ENCODE measurements at places on chromosomes 6 and 20. TPM values are rescaled to one million over a fixed set of nuclear protein-coding genes. Genes with fewer than 3 reads are reported as not detected.

DNA sequence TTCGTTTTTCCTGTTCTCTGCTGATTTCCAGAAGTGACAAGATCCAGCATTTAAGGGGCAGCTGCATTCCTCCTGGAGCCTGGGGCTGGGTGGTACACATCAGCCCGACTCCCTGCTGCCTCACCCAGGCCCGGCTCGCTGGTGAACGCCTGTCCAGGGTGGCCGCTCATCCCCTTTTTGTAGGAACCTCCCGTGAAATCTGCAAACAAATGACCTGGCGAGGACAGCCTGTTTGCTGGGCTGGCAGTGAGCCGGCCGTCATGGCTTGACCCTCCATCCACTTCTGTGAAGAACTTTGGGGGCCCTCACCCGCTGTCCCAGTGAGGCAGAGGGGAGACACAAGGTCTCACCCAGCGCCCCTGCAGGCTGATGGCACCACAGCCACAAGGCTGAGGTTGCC, 39.0 kb downstream of the PYGB start:
- no peak for DNase-seq

DNA sequence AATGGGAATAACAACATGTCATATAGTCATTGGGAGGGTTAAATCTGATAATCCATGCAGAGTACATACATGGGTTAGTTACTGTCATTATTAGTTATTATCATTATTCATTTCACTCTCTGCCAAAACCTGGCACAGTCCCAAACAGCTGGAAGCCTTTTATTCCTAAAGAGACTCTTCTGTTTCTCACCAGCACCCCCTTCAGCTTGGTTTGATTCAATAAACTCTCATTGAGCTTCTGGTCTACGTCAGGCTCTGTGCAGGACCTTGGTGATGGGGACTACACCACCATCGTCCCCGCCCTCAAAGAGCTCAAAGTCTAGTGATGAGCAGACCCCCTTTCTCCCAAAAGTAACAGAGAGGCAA, 2.3 kb downstream of the KCNK15 start:
- DNase-seq: no peak

DNA sequence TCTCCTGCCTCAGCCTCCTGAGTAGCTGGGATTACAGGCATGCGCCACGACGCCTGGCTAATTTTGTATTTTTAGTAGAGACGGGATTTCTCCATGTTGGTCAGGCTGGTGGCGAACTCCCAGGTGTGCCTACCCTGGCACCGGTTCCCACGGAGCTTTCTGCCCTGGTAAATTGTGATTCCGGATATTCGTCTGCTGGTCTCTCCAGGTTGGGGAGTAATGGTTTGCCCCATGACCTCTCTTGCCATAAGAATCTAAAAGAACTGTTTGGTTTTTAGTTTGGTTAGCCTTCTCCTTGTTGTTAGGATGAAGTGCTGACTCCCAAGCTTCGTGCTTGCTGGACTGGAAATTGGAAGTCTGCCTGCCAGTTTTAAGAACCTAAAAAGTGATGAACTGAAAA, 223.8 kb downstream of the BCAS1 start:
- no peak for DNase-seq

DNA sequence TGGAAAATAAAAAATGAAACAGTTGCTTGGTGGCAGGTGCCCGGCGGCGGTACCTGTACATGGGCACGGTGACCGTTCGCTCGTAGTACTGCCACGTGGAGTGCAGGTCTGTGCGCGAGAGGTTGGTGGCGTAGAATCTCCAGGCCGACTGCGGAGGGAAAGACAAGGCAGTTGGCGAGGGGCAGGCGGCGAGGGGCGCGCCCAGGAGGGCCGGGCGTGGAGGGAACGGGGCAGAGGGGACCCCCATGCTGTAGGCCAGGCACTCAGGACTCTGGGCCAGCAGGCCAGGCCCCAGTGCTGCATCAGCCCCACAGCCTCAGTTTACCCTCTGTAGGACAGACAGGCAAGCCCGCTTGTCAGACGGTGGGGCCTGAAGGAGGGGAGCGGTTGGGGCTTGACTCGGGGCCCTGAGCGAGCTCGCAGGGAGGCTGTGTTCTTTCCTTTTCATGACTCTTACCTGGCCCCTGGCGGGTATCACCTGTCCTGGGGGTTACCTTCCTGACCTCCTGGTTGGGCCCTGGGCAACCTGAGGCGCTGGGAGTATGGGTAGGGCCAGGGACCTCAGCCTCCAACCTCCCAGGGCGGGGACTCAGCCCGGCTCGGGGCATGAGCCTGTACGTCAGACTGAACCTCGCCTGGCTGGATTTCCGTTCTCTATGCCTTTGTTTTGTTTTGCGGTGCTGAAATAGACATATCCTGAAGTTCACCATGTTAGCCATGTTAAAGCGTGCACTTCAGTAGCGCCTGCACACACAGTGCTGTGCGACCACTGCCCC, 38.5 kb downstream of the KCNQ2 start:
- DNase-seq: no peak

DNA sequence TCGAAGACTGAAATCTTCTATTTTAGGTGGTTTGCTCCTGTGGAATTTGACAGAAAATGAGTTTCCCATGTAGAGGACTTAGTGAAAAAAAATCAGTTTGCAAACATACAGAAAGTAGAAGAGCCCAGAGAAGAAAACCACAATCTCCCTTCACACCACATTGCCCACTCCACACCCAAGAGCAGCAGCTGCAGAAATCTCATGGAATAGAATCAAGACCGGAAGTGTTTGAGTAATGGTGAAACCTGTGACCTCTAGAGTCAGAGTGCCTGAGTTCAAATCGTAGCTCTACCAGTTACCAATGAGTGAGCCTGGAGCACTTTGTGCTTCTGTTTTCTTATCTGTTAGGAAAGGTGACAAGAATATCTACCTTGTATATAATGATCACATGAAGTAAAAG, 4.6 kb downstream of the SIRPG start:
- DNase-seq: no peak

GRCh38 chr6:97963193-97963592, 680.2 kb upstream of the MMS22L start:
- DNase-seq: peak; percentile 63

DNA sequence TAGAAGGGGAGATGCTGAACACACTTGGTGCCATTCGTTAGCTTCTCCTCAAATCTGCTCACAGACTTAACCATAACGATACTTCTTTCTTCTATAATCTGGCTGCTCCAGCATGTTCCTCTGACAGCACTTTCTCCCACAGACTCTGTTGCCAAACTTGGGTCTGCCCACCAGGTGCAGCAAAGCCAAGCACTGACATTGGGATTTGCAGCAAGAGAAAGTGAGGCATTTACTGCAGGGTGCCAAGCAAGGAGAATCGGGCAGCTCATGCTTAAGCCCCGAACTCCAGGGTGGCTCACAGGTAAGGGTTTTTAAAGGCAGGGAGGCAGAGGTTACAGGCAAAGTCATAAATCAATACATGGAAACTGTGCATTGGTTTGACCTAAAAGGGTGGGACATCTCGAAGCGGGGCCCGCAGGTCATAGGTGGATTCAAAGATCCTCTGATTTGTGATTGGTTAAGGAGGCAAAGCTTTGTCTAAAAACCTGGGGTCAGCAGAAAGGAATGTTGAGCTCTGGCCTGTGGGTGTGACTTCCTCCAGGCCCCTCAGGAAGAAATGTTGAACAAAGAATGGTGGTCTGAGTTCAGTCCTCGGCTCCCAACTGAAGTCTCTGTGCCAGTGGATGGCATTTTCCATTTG, 25.1 kb upstream of the PNPLA1 start:
- no peak for DNase-seq

DNA sequence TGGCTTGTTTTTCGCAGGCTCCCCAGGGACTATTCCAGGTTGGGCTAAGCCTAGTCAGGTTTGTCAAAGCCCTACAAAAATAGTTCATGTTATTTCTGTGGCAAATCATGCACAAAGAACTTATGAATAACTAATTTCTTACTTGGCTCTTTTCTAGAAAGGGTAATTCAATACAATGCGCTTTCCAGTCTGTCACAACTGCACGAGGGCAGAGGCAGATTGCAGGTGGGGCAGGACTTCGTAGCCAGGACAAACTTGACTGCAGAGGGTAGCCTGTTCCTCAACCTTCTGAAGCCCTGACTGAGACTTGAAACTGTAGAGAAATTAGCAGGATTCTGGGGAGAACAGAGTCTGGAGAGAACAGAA, 253.5 kb downstream of the QKI start:
- DNase-seq: no peak

DNA sequence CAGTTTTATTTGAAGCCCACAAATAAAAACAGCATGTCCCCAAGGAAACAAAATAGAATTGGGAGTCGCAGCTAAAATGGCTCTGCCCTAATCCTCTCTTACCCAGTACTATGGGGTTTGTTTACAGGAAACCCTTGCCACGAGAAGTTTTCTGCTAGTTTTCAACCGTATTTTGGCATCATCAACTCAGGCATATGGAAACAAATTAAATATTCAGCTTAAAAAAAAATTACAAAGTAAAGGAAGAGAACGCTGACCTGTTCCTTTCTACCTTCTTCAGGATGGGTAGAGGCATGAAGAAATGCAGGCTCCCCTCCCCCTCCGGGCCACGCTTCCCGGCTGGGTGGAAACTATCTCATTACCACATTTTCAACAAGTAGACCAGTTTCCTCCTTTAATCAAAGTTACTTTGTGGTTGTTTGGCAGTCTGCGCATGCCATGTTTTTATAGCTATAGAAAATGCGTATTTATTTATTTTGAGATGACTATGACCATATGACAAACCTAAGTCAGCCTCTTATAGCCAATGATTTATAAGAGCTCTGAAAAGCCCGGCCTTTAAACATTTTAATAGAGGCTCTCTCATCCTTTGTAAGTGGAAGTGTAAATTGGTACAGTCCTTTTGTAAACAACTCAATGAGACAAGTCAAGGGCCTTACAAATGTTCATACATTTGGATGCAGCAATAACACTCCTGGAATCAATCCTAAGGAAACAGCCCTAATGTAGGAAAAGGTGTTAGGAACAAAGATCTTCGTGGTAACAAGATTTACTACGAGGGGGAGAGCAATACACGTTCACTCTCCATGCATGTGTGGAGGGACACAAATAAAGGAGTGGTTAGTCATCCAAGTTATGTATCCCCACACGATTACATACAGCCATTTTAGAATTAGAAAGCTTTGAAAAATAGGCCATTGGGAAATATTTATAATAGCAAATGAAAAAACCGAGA, 16.1 kb upstream of the ZNF217 start:
- DNase-seq: peak; percentile 61

DNA sequence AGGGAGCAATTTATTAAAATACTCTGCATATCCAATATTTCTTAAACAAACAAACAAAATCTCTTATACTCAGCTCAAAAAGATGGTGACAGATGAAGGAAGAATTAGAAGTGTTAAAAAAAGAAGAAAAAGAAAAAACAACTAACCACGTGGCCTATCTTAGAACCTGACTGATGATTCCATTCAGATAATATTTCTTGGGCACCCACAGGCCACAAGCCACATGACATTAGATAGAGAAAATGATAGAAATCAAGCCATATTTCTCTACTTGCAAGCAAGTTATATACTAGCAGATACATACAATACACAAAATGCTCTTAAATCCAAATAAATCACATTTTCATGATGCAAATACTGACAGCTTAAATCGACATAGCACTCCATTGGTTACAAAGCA, 14.5 kb upstream of the RAMACL start:
- DNase-seq: no peak

DNA sequence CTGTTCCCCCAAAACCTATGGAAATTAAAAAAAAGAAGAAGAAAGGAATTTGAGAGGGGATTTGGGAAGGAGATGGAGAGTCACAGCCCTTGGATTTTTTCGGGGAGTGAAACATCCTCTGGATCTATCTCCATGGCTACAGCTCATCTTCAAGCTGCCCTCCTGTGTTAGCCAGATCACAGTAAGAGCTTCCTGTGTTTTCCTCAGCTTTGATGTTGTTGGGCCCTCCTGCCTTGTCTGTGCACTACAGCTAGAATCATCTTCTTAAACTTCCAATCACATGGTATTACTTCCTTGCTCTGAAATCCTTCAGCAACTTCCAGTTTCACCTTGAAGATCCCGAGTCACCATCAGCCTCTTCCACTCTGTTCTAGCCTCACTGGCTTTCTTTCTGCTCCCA, 207.8 kb upstream of the ZFP64 start:
- no peak for DNase-seq

Gene SLC17A2
- total RNA-seq: not detected

Gene GDAP1L1
- not detected for total RNA-seq

Gene DYNLT2
- total RNA-seq: 1.1 TPM

Gene FAM210B
- total RNA-seq: 9.3 TPM

Gene BTBD9
- 9.6 TPM for total RNA-seq

Gene HLA-DQA2
- total RNA-seq: not detected

Gene LTA
- total RNA-seq: not detected

Gene BFSP1
- total RNA-seq: 2.9 TPM

Data from bronchial epithelial cell (primary cell).